ENCODE measurements at places on chromosomes 16 and 17. TPM values are rescaled to one million over a fixed set of nuclear protein-coding genes. Genes with fewer than 3 reads are reported as not detected.

The C17orf50 gene
- polyA plus RNA-seq, result not detected

The PNMT gene
- not detected for polyA plus RNA-seq

The KRT28 gene
- not detected for polyA plus RNA-seq

The SLC6A2 gene
- polyA plus RNA-seq, result not detected

The ASGR1 gene
- polyA plus RNA-seq, result 3.8 TPM

- no peak for DNase-seq
- H3K27ac ChIP-seq, result no peak overlapping the region
Observed at GRCh38 chr17:21209511-21210175, 4.3 kb downstream of the TMEM11 start.

- DNase-seq, result no peak
- H3K27ac ChIP-seq, result no peak overlapping the region
- peaks cover 40% of the 10 kb centered on the region for H3K36me3 ChIP-seq
- H3K27me3 ChIP-seq, result no peaks in the 10 kb centered on the region
Observed at GRCh38 chr16:19694989-19695388, 23.0 kb downstream of the KNOP1 start.

DNA sequence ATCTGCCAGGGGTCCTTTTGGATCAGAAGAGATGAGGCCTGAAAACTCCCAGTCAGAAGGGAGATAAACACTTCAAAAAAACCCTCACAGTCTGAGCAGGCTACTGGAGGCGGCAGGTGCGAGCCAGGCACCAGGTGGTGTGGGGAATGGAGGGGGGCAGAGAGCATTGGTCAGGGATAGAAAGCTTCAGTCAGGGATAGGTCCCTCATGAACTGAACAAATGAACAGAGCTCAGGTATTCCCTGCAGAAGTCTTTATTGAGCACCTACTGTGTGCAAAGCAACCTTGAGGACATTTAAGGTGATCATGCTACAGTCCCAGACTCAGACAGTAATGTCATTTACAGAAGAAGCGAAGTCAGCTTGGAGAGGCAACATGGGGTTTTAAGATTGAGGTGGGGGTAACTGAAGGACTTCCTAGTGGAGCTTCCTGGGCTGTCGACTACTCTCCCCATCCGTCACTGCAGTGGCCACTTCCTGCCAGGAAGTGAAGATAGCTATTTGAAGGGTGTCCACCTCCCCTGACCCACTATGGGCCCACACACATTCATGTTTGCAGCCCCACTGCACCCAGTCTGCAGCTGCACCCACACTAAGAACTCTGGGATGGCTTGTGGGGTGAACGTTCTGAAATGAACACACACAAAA, 3.2 kb downstream of the KIFC3 start:
- no peak for DNase-seq
- H3K27ac ChIP-seq, result no peak overlapping the region
- no peak overlapping the region for H3K4me3 ChIP-seq
- H3K27me3 ChIP-seq, result no peaks in the 10 kb centered on the region

DNA sequence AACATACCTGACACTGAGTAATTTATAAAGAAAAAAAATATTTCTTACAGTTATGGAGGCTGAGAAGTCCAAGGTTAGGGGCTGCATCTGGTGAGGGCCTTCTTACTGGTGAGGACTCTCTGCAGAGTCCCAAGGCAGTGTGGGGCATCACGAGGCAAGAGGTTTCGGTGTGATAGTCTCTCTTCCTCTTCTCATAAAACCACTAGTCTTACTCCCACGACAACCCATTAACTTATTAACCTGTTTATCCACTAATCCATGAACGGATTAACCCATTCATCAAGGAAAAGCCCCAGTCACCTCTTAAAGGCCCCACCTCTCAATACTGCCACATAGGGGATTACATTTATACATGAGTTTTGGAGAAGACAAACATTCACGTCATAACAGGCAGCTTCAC, 20.1 kb downstream of the CIITA start:
- H3K36me3 ChIP-seq, result no peaks in the 10 kb centered on the region
- no peak for DNase-seq

GRCh38 chr17:49383060-49383459, 21.0 kb upstream of the ZNF652 start:
- H3K4me3 ChIP-seq, result no peak overlapping the region
- H3K27ac ChIP-seq, result no peak overlapping the region
- H3K4me1 ChIP-seq, result no peaks in the 10 kb centered on the region
- H3K36me3 ChIP-seq, result no peaks in the 10 kb centered on the region
- H3K27me3 ChIP-seq, result peaks cover 4% of the 10 kb centered on the region

- peak overlapping the region; percentile 70 for H3K4me3 ChIP-seq
- H3K27me3 ChIP-seq, result no peaks in the 10 kb centered on the region
- no peak for DNase-seq
- no peaks in the 10 kb centered on the region for H3K36me3 ChIP-seq
Observed at GRCh38 chr16:18800775-18801144, 589 bp downstream of the ARL6IP1 start.

- DNase-seq, result no peak
- H3K4me3 ChIP-seq, result no peak overlapping the region
- peaks cover 54% of the 10 kb centered on the region for H3K36me3 ChIP-seq
- no peak overlapping the region for H3K27ac ChIP-seq
Observed at GRCh38 chr17:2374549-2375285, 26.1 kb downstream of the MNT start.

- peaks cover 25% of the 10 kb centered on the region for H3K36me3 ChIP-seq
- no peak overlapping the region for H3K4me3 ChIP-seq
- DNase-seq, result no peak
- H3K4me1 ChIP-seq, result peaks cover 6% of the 10 kb centered on the region
Observed at GRCh38 chr16:31711344-31711845, 162.2 kb upstream of the ZNF267 start.

DNA sequence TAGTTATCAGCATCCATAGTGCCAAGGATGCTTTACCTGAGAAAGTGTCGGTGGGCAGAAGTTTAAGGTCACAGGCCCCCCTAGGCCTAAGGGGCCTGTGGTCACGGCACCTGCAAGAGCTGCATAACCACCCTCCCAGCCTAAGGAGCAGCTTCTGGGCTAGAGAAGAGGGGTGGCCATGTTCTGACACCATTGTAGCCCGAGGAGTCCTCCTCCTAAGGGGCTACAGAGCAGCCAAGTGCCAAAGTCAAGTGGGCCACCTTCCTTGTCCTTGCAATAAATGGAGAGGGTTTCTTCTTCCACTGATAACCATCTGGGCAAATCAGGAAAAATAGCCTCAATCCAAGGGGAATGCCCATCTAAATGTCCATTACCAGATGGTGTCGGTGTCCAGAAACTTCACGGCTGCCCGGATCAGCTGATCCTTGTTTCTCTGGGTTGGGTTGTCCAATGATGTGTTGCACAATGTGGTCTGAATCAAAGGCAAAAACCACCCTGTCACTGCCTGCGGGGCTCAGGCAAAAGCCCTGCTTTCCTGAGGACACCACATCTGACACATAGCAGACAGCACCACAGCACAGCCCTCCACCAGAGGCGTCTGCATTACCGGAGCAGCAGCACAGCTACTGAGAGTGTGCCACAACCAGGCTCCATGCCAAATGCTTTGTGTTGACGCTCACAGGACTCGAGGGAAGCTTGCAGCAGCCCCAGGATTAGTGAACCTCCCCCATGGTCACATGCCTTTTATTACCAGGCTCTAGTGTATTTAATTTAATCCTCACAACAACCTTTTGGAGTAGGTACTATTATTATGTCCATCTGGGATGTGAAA, 12.8 kb downstream of the ATPAF2 start:
- H3K4me1 ChIP-seq, result peaks cover 6% of the 10 kb centered on the region
- H3K27me3 ChIP-seq, result no peaks in the 10 kb centered on the region
- no peak overlapping the region for H3K27ac ChIP-seq
- peak; percentile 81 for DNase-seq
- no peak overlapping the region for H3K4me3 ChIP-seq

DNA sequence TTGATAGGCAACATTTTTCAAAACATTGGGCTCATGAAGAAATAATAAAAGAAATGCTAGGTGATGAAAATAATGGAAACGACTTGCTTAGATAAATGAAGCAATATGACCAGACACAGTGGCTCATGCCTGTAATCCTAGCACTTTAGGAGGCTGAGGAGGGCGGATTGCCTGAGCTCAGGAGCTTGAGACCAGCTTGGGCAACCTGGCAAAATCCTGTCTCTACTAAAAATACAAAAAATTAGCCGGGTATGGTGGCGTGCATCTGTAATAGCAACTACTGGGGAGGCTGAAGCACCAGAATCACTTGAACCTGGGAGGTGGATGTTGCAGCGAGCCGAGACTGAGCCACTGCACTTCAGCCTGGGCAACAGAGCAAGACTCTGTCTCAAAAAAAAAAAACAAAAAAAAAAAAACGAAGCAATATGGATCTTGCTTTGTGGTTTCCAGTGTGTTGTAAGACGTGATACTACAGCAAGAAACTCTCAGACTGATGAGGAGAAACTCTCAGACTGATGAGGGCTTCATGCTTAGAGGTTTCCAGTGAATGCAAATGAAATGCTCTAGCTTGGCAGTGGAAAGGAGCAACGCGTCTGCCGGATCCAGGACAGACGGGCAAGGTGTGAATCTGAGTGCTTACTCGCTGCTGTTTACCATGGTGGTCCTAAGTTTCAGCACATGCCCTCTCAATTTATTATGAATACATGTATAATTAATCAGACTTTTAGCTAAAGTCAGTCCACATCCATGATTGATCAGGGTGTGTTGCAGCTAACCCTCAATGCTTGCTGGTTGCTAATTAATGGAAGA, 11.5 kb upstream of the IGF2BP1 start:
- no peak for DNase-seq
- H3K4me1 ChIP-seq, result no peaks in the 10 kb centered on the region
- no peak overlapping the region for H3K27ac ChIP-seq
- no peak overlapping the region for H3K4me3 ChIP-seq
- no peaks in the 10 kb centered on the region for H3K36me3 ChIP-seq

DNA sequence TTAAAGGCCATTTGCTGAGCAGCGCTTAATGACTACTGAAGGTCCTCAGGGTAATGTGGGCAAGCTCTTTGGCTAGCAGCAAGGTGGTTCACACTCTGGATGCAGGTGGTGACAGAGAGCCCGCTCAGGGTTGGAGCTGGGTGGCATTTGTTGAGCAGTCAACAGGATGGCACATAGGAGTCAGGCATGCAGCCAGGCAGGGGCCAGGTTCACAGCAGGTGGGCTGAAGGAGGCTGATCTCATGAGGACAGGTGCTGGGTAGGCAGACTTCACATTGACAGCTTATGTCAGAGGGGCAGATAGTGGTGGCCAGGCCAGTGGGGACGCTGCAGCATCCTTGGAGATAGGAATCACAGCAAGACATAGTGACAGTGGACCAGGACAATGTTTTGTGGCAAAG, 4.5 kb downstream of the KRTAP3-1 start:
- DNase-seq, result no peak
- H3K36me3 ChIP-seq, result no peaks in the 10 kb centered on the region
- H3K4me3 ChIP-seq, result no peak overlapping the region
- H3K27ac ChIP-seq, result no peak overlapping the region
- H3K27me3 ChIP-seq, result no peaks in the 10 kb centered on the region

GRCh38 chr17:5110816-5111215, 862 bp downstream of the ZNF232 start:
- H3K4me3 ChIP-seq, result peak overlapping the region; percentile 78
- H3K27me3 ChIP-seq, result peaks cover 7% of the 10 kb centered on the region
- no peak for DNase-seq
- H3K36me3 ChIP-seq, result peaks cover 21% of the 10 kb centered on the region
- no peak overlapping the region for H3K27ac ChIP-seq
- no peaks in the 10 kb centered on the region for H3K4me1 ChIP-seq

DNA sequence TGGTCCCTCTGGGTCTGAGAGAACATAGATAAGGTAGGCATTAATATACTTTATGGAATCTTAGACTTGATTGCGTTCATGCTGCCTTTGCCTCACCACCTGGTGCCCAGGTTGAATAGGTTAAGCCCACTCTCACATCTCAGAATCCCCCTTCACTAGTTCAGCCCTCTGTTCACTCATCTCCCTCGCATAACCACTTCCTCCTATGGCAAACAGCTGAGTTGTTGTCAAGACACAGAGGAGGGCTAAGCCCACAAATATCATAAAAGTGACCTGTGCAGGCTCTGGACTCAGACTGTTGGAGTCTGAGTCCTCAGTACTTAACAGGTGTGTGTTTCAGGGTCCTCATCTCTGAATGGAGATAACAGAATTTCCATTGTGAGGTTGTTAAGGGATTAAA, 55.7 kb downstream of the GOSR1 start:
- H3K36me3 ChIP-seq, result no peaks in the 10 kb centered on the region
- DNase-seq, result no peak
- H3K27ac ChIP-seq, result no peak overlapping the region
- H3K27me3 ChIP-seq, result no peaks in the 10 kb centered on the region
- H3K4me1 ChIP-seq, result peaks cover 7% of the 10 kb centered on the region

All from IMR-90 (cell line).